DMS 273 treated with DMSO at 0.1 percent for 48 hours (cell line): ENCODE measurements at places on chromosomes 4 and X.

DNA sequence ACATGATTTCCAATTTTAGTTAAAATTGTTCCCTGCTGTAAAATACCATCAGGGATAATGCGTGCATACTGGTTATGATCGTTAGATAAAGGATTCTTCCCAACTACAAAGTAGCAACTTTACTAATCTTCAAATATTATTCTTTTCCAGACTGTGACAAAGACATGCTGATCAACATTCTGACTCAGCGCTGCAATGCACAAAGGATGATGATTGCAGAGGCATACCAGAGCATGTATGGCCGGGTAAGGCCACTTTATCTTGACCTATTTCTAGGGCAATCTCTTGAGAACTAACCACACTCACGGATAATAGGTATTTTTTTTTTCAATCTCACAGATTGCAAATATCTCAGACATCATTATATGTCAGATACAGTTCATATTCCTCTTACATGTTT lies 47.0 kb downstream of the ANXA10 start:
- no peak for DNase-seq

GRCh38 chrX:25596921-25597320 lies 541.2 kb upstream of the MAGEB18 start:
- no peak for DNase-seq

GRCh38 chr4:73600954-73601353 lies 19.3 kb downstream of the RASSF6 start:
- DNase-seq = no peak

DNA sequence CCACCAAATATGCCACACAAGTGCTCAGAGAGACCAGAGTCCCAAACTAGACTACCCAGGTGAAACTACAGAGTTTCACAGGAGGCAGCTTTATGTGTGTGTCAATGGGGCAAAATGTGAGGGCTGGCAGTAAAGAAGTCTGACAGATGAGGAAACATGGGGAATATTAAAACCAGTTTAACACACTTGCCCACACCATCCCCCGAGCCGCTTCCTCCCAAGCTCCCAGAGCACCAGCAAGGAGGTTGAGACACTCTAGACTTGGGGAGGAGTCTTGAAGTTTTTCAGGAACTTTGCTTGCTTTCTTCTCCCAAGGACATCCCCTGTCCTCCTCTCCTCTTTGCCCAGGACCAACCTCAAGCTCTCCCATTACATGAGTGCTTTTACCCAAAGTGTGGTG lies 94.7 kb upstream of the SPRY1 start:
- DNase-seq = no peak

- no peak for DNase-seq
Measured at GRCh38 chr4:151745481-151746231, 15.2 kb downstream of the GATB start.

DNA sequence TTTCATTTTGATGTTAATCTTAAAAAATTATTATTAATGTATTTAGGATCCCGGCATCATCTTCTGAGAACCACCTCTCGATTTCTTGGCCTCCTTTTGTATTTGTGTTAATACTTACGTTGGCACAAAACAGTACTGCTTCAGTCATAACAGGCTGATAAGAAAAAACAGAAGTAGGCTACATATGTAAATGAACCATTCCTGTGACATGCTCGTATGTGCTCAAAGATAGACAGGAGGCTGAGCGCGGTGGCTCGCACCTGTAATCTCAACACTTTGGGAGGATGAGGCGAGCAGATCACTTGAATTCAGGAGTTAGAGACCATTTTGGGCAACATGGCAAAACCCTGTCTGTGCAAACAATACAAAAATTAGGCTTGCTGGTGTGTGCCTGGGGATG lies 109.4 kb upstream of the H2AZ1 start:
- DNase-seq = no peak

DNA sequence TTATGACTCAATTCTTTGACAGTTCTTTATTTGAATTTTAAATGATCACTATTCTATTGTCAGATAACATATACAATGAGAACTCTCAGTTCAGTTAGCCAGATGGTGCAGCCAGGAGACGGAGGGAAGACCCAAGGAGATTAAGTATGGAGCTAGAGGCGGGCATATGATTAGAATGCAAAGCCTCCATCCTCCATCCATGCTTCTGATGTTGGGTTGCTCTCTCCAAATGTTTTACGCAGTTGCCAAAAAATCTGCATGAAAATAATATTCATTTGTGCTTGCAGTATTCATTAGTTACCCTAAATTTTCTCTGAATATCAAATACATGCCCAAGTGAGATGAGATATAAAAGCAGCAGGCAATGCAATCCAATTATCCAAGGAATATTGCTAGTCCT lies 874.8 kb downstream of the C4orf33 start:
- no peak for DNase-seq
